Fibroblast of upper back skin (primary cell): ENCODE measurements at places on chromosomes 16 and 17.
A peak's percentile ranks its signal among the peaks of the same experiment; 100 is the strongest.

DNA sequence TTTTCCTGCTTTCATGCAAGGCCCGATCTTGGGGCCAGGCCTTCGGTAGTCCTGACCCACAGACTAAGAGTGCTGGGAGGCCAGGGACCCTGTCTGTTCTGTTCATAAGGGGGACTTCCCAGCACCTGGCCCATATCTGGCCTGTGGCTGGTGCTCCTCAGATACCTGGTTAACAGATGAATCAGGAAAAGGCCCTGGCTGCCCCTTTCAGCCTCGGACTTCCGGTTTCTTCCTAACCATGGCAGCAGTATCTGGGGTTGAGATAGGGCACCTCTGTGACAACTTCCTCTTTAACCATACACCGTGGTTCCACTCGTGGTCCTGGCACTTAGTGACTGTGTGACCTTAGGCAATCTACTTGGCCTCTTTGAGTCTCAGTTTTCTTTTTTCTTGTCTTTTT is 18.4 kb downstream of the PLCG2 start:
- DNase-seq = no peak

- peak; percentile 49 for DNase-seq
Measured at GRCh38 chr16:57071831-57072582, 20.4 kb upstream of the CPNE2 start.

GRCh38 chr16:51161440-51162195 is 10.5 kb upstream of the SALL1 start:
- peak; percentile 76 for DNase-seq

GRCh38 chr16:87764600-87765472 is 950 bp downstream of the KLHDC4 start:
- DNase-seq = no peak

- DNase-seq = no peak
Measured at GRCh38 chr16:67865318-67865717, 7.5 kb upstream of the EDC4 start.

- DNase-seq = peak; percentile 62
Measured at GRCh38 chr16:56753410-56753809, 23.5 kb downstream of the NUP93 start.

GRCh38 chr17:16942141-16943031 is 29.5 kb downstream of the TNFRSF13B start:
- DNase-seq = no peak

GRCh38 chr16:1351582-1352362 is at the start of the genes GNPTG and TSR3:
Gene GNPTG, plus strand, starts transcription at chr16:1351931. Its CDS starts 35 bp downstream, at chr16:1351966.
Gene TSR3, minus strand, starts transcription at chr16:1351878. Its CDS starts 74 bp downstream, at chr16:1351804.
- DNase-seq = peak; percentile 86

- DNase-seq = no peak
Measured at GRCh38 chr16:23353440-23353839, 51.3 kb downstream of the SCNN1B start.

GRCh38 chr17:19897090-19897837 is 29.5 kb upstream of the ULK2 start:
- no peak for DNase-seq

DNA sequence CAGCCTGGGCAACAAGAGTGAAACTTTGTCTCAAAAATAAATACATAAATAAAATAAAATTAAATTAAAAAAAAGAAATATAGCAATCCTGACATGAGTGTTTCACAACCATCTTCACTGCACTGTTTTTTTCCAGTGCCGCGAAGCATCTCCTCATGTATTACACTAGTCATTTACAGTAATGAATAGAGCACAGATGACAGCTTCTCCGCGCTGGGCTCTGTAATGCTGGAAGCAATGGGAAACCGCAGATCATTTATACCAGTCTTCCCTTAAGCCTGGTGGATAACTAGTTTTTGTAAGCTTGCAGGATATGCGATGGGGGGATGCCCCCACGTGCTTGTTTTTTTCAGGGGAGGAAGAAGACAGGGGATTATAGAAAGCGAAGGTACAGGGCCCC is 86.9 kb downstream of the MYH13 start:
- no peak for DNase-seq

GRCh38 chr17:74838274-74838673 is 21.4 kb downstream of the GRIN2C start:
- no peak for DNase-seq

- no peak for DNase-seq
Measured at GRCh38 chr17:76584427-76585032, 1.1 kb downstream of the ST6GALNAC2 start.

- DNase-seq = no peak
Measured at GRCh38 chr17:14198013-14198412, 38.6 kb downstream of the CDRT15 start.

DNA sequence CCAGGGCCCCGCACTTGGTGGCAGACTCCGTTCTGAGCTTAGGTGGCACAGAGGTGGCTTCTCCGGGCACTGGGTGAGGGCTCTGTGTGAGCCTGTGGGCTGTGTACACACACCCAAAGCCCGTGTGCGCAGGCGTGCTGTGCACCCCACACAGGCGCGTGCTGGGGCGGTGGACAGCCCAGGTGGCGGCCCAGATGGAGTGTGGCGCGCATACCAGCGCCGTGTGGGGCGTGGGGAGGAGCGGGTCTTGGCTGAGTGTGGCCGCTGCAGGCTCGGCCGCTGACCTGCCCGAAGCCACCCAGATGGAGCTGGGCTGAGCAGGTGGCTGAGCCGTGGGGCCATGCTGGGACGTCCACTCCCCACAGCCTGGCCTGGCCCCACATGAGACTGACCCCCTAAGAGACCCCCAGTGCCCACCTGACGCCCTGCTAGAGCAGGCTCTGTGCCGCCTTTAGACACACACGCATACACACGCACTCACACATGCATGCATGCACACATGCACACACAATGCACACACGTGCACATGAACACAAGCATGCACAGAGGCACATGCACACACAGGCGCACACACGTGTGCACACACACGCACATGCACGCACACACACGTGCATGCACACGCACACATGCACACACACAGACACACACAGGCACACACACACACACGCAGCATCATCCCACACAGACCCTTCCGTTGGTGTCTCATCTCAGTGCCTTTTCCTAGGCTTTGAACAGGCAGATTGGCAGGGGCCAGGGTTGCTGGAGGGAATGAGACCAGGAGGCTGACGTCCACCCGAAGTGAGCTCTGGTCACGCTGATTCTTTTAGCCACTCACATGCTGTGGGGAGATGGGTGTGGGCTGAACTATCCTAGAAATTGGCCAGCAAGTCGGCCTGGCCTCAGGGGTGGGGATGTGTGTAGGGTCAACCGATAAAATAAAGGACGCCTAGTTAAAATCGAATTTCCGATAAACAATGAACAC is 2.1 kb downstream of the PRR35 start:
- no peak for DNase-seq

DNA sequence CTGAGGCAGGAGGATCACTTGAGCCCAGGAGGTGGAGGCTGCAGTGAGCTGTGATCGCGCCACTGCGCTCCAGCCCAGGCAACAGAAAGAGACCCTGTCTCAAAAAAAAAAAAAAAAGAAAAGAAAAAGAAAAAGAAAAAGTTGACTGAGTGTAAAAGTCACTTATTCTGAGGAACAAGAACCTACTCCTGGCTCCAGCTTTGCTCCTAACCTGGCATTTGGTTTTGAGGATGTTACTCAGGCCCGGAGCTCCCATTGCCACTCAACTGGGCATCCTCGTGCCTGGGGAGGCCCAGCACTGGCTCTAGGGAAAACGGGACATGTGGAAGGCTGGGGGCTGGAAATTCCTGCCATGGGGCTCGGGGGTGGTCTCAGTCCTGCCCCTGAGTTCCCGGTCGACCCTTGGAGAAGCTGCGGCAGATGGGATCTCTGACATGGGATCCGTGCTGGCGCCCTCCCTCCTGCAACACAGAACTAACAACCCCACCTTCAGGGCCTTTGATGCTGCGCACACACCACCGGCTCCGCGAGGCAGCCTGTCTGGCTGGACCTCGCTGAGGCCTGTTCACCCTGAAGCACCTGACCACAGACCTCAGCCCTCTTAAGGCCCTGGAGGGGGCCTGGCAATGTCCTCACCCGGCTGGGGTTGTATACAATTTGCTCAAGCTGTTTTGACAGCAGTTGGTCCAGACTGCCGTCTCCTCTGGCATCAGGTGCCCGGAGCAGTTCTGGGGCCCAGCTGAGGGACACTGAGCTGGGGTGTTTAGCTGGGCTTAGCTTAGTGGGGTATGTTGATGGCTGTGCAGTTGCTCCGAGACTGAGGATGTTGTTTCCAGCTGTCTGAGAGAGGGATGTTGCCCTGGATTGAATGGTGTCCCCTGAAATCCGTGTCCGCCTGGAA is 12.3 kb downstream of the CD7 start:
- DNase-seq = no peak

DNA sequence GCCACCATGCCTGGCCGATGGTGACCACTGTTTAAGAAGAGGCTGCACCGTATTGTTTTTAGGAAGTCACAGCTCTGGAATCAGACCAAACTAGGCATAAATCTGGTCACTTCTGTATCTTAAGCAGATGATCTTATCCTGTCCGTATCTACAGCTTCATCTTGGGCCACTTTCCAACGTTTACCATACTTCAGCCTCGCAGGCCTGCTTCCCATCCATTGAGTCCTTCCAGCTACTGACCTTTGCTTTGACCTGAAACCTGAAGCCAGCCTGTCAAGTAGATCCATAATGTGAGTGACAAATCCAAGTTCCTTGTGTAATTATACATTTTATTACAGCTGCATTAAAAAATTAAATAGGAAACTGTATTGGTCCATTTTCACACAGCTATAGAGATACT is 1033.0 kb downstream of the CDH11 start:
- no peak for DNase-seq

DNA sequence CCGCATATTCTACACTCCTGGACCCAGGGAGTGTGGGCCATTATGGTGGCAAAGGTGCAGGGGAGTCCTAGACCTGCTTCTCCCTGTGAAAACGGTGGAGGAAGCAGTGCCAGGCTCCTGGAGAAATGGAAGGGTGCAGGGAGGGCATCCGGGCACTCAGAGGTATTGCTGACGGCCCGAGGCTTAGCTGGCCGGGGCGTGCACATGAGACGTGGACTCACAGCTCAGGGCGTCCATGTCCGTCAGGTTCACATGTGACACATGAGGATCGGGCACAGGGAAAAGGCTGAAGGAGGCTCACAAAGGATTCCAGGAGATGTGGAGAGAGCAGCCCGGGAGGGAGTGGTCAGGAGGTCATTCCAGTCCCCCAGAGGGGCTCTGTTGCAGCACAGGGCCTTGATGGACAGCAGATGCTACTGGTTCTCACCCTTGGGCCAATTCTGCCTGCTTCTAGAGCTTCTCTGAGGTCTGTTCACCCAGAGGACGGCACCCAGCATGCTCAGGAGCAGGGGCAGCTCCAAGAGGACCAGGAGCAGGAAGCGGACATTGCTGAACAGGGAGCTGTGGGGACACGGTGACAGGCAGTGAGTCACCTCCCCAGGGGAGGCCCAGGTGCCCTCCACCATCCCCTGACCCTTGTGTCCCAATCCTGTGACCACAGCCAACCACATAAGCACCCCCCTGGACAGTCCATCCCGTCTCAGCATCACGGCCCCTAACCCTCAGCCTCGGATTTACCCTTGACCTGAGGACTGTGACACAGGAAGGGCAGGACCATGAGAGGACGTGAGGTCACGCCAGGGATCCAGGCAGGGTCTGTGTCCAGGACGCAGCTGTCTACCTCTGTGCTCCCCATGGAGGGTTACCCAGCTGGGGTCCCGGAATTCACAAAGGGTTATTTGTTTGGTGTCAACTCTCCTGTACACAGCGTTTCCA is 4.5 kb downstream of the CD300C start:
- DNase-seq = no peak

DNA sequence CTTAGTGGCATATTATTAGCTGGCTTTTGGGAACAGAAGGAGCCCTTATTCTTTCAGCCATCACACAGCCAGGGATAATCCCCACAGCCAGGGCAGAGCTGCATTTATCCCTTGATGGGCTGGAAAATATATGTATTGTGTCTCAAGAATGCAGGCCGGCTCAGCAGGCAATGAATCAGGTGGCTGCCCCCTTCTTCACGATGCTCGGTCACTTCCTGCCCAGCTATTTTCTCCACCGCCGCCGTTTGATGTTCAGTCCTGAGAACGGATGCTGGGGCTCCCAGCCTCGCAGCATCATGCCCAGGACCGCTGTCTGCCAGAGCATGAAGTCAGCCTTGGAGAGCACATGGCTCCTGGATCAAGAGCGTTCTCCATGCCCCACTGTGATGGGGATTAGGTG is 4.3 kb upstream of the MYH3 start:
- DNase-seq = no peak

DNA sequence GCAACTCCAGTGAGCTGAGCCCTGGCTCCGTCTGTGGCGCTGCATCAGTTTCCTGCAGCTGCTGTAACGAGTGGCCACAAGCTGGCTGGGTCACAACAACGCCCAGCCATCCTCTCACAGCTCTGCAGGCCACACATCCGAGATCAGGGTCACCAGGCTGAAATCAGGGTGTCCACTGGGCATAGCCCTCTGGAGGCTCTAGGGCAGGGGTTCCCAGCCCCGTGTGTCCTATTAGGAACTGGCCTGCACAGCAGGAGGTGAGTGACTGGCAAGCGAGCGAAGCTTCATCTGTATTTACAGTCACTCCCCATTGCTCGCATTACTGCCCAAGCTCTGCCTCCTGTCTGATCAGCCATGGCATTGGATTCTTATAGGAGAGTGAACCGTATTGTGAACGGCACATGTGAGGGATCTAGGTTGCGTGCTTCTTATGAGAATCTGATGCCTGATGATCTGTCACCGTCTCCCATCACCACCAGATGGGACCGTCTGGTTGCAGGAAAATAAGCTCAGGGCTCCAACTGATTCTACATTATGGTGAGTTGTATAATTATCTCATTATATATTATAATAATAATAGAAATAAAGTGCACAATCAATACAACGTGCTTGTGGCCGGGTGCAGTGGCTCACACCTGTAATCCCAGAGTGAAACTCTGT is 176.5 kb downstream of the SEC14L1 start:
- DNase-seq = no peak

DNA sequence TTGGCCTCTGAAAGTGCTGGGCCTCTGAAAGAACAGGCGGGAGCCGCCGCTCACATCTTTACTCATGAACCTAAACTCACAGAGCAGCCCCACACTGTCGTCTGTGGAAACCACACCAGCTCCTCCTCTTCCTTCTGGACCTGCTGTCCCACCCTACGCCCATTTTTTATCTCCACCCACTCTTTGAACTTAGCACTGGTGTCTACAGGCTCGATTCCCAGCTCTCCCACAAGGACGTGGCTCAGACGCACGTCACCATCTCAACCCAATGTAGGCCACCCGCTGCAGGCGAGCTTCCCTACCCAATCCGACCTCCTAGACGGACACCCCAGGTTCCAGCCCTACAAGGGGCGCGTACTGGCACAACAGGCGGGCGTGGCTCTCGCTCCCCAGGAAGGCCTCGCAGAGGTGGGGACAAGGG is 62.2 kb downstream of the NXN start:
- peak; percentile 75 for DNase-seq
